Iris pigment epithelial cell (primary cell): ENCODE measurements at places on chromosomes 7 and 10.

DNA sequence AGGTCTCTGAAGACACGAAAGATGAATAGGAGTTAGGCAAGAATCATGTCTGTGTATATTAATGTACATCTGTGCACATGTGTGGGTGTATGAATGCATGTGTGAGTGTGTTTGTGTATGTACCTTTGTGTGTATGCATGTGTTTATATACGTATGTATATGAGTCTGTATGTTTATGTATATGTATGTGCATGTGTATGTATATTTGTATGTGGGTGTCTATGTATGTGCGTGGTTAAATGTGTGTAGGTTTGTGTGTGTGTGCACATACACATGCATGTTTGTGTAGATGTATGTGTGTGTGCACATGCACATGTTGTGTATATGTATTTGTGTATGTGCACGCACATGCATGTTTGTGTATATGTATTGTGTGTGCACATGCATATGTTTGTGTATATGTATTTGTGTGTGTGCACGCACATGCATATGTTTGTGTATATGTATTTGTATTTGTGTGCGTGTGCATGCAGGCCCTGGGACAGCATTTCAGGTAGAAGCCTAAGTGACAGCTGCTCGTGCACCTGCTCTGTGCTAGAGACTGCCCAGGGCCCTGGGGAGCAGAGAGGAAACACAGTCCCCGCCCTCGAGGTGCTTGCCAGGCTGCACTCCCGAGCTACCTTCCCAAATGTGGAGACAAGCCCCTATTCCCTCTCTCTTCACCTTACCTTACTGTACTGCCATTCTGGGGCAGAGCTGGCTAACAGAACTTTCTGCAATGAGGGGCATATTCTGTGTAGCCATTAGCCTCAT is 12.1 kb downstream of the PNLIPRP1 start:
- DNase-seq, result no peak

- no peak for DNase-seq
Observed at GRCh38 chr10:128881086-128881485, 586.0 kb upstream of the MGMT start.

DNA sequence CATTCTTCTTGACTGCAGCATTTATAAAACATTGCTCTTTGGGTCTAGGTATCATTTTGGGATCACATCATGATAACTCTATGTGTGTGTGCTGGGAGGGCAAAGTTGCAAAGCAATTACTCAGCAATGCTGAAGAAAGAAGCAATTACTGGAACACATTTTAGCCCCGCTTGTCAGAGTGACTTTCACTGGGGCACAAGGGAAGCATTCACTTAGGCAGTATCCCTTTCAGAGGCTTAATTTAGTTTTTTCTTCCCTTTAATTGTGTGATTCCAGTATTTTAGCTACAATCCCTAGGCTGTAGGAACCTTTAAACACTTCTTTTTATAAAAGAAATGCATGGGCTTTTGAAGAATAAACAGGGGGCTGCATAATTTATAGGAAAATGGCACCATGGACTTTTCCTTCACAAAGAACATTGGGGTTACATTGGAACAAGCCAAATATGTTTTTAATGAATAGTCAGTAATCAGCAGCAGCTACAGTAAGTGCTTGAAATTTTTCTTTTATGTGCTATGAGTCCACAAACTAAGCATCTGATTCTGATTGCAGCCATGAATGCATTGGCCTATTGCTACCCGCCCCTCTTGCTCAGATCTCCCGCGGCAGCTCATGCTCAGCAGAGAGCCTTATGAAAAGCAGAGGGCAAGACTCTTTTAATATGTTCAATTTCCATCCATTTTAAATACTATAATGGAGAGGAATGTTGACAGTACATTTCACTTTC is 51.2 kb upstream of the NXPH1 start:
- DNase-seq, result no peak

DNA sequence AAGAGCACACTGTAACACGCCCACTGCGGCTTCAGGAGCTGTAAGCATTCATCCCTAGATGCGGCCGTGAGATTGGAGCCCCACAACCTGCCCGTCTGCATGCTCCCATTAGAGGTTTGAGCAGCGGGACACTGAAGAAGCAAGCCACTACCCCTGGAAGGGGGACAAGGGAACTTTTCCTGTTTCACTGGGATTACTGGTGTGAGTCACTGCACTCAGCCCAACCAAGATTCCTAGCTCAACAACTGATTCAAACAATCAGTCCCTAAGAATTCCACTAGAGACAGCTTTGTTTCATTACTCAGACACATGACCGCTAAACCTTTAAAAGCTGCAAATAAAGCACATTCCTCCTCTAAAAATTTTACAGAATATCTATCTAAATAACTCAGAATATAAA is 69.8 kb downstream of the ORC5 start:
- DNase-seq, result peak; percentile 67

DNA sequence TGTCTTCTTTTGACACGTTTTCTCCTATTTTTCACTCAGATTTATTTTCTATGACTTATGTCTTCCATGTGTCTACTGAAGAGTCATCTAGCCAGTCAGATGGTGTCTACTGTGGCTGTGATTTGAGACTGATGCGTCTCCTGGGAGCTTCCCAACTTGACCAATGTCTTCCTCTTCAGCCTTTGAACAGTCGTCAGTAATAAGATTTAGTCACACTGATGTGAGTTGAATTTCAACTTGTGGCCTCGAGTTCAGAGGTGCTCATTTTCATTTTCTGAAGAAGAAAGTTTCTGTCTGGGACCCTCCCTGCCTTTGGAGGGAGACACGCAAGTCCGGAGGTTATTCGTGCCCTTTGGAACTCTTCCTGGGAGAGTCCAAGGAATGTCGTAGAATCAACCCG is 221.9 kb upstream of the INHBA start:
- DNase-seq, result no peak

- no peak for DNase-seq
Observed at GRCh38 chr7:44909596-44910389, 24.5 kb upstream of the PURB start.

DNA sequence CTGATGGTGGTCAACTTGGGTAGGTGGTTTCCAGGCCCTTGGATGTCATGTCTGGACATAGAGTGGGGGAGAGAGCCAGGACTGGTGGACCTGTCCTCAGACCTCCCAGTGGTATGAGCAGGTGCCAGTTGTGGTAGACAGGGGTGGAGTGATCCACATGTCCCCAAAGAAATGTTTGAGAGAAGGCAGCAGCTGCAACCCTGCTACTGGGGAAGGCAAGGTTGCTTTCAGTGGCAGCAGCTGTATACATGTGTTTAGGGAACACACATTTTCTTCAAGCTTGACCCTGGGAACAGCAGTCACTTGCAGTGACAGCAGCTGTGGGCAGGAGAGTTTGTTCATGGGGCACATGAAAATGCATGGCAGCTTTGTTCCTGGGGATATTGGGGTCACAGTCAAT is 882.6 kb upstream of the C7orf33 start:
- no peak for DNase-seq

DNA sequence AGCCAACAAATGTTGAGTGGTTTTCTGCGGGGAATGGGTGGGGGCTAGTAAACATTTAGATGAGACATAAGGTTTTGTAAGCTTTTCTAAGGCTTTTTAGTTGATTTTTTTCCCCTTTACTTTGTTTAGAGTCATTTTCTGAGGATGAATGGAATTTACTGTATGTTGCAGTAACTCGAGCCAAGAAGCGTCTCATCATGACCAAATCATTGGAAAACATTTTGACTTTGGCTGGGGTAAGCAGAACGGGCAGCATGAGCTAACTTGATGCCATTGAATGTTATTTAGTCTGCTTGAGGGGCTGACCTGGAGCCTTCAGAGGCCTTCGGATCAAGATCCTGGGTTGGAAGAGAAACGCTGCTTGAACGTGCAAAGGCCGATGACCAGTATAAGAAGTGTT is 37.3 kb downstream of the FBH1 start:
- peak; percentile 81 for DNase-seq

- DNase-seq, result no peak
Observed at GRCh38 chr7:72152161-72153131, 259.7 kb downstream of the CALN1 start.

DNA sequence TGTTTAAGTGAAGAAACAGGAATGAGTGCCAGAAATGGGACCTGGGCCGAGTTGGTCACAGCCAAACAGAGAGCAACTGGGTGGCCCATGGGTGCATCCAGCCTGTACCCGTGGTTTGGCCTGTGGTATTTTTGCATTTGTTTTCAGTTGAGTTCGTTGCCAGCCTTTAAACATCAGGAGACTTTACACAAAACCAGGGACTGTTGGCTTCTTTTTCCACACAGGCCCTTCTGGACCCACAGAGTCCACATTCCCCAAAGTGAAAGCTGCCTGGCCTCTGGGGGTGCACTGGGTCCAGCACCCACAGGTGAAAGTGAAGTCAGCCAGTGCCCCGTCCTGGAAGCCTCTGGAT is 54.1 kb upstream of the TNS3 start:
- DNase-seq, result no peak

GRCh38 chr10:128286141-128286761 is 160.0 kb upstream of the MKI67 start:
- no peak for DNase-seq

DNA sequence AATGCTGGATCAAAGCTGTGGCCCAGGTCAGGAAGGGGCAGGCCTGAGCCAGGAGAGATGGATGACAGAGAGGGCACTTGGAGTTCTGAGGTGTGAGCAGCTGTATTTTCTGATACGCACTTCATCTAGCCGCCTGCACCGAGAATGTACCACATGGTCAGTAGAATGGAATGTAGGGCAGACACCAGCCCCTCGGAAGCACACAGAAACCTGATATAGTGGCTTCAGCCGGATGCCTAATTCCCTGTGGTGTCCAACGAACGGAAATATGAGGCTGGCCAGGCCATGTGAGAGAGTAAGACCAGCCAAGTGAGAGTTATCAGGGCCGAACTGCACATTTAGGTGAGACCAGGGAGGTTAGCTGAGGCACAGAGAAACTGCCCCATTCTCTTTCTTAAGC is 46.7 kb upstream of the PLCE1 start:
- peak; percentile 93 for DNase-seq

DNA sequence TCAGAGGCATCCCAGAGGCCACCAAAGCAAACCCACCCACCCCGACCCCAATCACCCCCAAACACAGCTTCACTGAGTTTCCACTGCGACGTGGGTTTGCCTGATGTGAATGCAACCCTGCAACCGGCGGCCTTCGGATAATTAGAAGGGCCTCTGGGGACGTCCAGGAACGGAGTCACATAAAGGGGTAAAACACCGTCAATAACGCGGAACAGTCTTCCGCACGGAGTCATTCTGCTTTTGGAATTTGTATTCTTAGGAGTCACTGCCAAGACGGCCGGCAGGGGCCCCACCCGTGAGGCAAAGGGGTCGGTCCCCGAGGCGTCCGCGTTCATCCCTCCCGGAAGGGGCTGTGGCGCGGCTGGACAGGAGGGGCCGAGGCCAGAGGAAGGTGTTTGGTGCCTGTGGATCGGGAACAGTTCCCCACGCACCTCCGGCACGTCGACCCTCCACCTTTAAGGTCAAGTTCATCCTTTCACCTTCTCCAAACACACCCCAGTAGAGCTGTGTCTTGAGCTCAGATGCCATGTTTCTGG is 36.7 kb upstream of the PDGFA start:
- DNase-seq, result no peak

GRCh38 chr10:26311383-26311940 is 94.9 kb downstream of the GAD2 start:
- no peak for DNase-seq

DNA sequence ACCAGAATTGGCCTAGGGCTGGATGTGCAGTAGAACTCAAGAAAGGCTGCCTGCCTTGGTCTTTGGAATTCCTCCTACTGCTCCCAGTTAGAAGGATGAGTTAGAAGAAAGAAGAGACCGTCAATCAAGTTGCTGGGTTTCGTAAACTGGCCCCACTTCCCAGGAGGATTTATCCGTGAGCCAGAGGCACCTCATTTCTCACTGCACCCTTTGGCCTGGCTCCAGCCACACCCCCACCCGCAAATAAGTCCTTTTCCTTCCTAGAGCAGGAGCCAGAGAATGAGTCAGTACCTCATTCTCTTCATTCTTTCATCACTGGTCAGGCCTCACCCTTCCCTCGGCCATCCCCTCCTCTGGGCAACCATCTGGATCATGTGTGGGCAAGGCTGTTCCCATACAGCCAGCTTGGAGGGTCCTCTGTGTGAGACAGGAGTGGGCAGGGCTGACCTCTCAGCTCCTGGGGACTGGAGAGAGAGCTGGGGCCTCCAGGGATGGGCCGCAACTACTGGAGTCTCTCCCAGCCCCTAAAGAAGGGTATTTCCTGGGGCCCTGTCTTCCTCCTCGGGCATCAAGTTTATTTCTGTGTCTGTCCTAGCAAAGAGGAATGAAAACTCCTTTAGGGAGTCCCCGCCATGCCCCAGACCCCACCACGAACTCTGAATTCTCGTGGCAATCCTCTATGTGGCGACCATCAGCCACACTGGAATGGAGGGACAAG is 87.2 kb upstream of the DUSP5 start:
- DNase-seq, result peak; percentile 99

DNA sequence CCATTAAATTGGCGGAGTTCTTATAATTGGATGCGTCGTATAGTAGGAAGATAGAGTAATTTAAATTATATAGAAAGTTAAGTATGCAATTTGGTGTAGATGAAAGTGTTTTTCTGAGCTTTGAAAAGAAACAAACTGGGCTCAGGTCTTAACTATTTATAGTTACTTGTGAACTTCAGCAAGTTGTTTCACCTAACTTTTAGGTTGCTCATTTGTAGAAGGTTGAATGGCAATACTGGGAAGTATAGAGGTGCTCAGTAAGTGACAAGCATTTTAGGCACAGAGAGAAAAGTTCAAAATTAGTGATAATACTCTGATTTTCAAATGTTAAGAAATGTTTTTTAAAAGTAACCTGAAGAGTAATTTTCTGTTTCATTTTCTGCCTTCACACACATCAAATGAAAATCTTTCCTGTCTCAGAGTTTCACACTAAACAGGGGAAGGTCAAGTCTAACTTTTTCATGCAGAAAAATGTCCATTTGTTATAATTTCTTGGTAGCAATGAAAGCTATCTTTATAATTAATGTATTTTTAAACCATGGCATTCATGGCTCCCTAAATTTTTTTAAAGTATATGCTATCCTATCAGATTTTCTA is 146.5 kb downstream of the PHF14 start:
- no peak for DNase-seq

DNA sequence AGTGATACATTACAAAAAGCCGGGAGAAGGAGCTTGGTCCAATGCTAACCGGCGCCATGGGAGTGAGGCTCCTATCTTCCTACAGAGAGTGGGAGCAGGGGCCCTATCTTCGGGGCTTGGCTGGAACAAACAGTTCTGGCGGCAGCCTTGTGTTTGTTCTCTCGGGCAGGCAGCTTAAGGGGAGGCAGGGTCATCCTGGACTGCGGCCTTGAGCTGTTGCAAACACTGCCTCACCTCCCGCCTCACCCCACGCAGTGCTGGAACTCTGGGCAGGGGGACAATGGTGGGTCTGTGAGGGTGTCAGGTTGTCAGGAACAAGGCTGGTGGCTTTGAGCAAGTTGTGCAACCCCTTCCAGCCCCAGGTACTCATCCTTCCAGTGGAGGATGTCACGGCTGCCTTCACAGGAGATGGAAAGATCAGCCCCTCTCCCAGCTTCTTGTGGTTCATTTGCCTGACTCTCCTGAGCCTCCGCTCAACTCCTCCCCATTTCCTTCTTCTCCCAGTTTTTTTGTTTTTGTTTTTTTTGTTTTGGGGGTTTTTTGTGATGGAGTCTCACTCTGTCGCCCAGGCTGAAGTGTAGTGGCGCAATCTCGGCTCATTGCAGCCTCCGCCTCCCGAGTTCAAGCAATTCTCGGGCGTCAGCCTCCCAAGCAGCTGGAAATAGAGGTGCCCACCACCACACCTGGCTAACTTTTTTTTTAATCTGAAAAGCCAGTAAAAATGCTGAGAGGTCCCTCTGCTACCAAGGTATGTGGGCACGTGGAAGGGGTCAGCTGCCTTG is 57.4 kb downstream of the SPOCK2 start:
- DNase-seq, result peak; percentile 41
